ENCODE measurements at places on chromosomes 7 and 10.

GRCh38 chr7:33775790-33776189 is 129.5 kb upstream of the BMPER start:
- DNase-seq: no peak

GRCh38 chr7:159097661-159098423 is 46.8 kb downstream of the VIPR2 start:
- DNase-seq: no peak

- DNase-seq: no peak
Observed at GRCh38 chr10:10702211-10702610, 315.5 kb upstream of the CELF2 start.

DNA sequence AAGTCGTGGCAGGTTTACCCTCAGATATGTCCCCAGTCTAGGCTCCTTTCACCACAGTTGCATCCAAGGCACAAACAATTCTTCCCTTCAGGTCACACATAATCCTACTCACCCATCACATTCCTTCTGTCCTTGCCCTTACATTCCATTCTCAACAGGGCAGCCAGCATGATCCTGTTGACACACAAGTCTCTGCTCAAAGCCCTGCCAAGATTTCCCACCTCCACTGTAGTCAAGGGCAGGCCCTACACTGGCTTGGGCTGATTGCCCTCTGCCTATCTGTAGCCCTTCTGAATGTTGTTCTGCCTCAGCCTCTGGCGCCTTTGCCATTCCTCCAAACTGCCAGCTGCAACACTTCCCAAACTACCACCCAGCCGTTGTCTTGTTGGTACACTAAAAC is 187.9 kb upstream of the AKR1E2 start:
- DNase-seq: no peak

DNA sequence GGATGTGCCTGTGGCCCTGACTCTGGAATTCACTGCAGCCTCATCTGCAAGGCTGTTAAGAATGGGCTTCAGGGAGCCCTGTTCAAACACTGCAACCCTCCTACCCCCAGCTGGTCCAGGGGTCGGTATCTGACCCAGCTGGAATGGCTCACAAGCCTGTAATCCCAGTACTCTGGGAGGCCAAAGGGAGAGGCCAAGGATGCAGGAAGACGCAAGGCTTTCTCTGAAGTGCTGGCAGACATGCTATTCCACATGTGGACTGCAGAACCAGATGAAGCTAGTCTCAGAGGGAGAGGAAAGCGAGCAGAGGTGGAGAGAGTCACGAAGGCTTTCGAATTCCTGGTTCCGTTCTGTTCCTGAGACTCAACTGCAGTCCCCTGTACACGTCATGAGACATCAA is 45.0 kb downstream of the ESYT2 start:
- DNase-seq: no peak
